ENCODE measurements at places on chromosomes 7 and 10. TPM values are rescaled to one million over a fixed set of nuclear protein-coding genes. Genes with fewer than 3 reads are reported as not detected.

The NAT16 gene
- not detected for total RNA-seq

The CABCOCO1 gene
- 0.75 TPM for total RNA-seq

The FAM24B gene
- total RNA-seq = 4.9 TPM

The CUBN gene
- 0.92 TPM for total RNA-seq

The NUPR2 gene
- total RNA-seq = 1.0 TPM

The GPR158 gene
- total RNA-seq = 0.09 TPM

The SFRP5 gene
- total RNA-seq = 584 TPM

The GNGT1 gene
- not detected for total RNA-seq

The SKIDA1 gene
- total RNA-seq = 1.2 TPM

The GIMAP2 gene
- 19.1 TPM for total RNA-seq

The GLI3 gene
- total RNA-seq = 9.8 TPM

The HYAL4 gene
- total RNA-seq = not detected

The PRPS1L1 gene
- total RNA-seq = not detected

The ALOX5 gene
- total RNA-seq = 25.8 TPM

The GNAI1 gene
- 47.5 TPM for total RNA-seq

The CDCA7L gene
- 15.4 TPM for total RNA-seq

The CFAP58 gene
- 0.12 TPM for total RNA-seq

The MYL7 gene
- not detected for total RNA-seq

The OR6V1 gene
- total RNA-seq = not detected

The LRRC17 gene
- total RNA-seq = 10.6 TPM

The NODAL gene
- 0.12 TPM for total RNA-seq

The ATRNL1 gene
- 2.7 TPM for total RNA-seq

The HABP2 gene
- total RNA-seq = 296 TPM

Data from mucosa of gallbladder (tissue), 1 donor.